ENCODE measurements at places on chromosomes 16 and 17.

DNA sequence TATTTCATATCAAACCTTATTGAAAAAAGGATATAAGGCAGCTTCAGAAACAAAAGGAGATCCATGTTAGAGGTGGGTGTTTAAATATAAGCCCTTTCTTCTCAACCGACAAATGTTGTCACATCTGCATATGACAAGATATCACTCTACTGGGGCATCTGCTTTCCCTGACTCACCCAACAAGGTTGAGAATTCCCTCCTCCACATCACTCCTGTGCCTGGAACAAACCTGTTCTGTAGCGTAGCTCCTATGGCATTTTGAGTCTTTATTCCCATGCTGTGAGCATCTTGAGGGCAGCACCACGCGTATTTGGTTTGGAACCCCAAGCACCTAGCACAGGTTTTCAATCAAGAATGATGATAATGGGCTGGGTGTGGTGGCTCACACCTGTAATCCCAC is 59.4 kb upstream of the ZFHX3 start:
- DNase-seq, result no peak

GRCh38 chr16:89395150-89396142 is 94.9 kb downstream of the ANKRD11 start:
- DNase-seq, result peak; percentile 99

DNA sequence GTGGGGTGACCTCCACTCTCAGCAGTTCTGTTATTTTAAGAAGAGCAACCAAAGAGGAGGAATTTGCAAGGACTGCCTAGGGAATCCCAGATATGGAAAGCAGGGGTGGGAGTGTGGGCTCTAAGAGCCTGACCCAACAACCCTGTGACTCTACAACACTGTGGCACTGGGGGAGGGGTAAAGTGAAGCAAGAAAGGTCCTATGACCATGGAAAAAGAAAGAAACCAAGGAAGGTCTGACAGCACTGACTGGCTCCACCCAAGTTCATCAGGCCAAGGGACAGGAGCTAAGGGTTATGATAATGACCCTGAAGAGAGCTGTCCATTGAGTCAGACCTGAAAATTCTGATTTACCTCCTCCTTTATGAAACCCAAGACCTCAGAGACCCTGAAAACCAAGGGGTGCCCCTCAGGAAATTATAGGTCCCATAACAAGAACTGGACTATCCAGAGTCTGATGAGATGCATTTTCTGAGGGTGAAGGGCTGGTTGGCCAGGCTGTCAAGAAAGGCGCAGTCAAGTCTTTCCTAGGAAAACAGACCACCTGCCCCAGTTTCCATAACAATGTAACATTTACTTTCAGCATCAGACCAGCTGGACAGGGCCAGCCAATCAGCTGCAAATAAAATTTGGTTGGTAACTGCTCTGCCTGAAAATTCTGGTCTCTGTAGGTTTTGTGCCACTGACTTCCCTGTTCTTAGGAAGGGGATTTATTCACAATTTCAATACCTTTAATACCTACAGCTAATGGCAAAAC is 53.8 kb upstream of the MTMR4 start:
- no peak for DNase-seq

- peak; percentile 97 for DNase-seq
Measured at GRCh38 chr16:27242868-27243590, 25.5 kb downstream of the NSMCE1 start.

DNA sequence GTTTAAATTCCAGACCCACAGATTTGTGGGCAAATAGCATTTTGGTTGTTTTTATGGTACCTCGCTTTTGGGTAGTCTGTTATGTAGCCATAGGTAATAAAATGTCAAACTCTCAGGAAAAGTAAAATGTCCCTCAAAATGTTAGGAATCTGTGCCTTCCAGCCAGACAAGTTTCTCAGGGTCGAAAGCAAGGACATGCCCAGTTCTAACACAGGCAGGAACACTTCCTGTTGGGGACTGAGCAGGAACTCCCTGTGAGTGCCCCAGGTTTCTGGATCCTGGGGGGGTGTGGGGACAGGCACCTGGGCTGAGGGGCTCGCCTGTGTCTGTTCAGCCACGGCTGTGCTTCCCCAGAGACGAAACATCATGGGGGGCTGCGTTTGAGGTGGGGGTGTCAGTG is 62.3 kb downstream of the GNA13 start:
- no peak for DNase-seq

- no peak for DNase-seq
Measured at GRCh38 chr17:39963829-39964228, 1.0 kb downstream of the GSDMA start.

- peak; percentile 95 for DNase-seq
Measured at GRCh38 chr17:72976971-72977770, 115.3 kb downstream of the SLC39A11 start.

DNA sequence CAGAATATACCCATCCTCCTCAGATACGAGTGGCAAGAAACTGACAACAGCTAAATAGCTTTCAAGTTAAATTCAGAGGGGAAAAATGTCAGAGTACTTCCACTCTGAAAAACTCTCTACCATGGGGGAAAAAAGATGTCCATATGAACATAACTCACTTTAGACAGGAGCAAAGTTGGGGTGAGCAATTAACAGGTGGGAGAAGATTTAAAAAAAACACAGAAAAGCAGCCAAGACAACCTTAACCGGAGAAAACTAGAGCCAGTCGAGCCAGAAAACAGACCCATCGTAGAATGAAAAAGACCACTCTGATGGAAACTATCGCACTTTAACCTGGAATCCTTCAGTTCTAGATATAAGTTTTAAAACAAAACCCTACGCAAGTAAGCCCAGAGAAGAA is 833 bp downstream of the TERF2 start:
- DNase-seq, result no peak

DNA sequence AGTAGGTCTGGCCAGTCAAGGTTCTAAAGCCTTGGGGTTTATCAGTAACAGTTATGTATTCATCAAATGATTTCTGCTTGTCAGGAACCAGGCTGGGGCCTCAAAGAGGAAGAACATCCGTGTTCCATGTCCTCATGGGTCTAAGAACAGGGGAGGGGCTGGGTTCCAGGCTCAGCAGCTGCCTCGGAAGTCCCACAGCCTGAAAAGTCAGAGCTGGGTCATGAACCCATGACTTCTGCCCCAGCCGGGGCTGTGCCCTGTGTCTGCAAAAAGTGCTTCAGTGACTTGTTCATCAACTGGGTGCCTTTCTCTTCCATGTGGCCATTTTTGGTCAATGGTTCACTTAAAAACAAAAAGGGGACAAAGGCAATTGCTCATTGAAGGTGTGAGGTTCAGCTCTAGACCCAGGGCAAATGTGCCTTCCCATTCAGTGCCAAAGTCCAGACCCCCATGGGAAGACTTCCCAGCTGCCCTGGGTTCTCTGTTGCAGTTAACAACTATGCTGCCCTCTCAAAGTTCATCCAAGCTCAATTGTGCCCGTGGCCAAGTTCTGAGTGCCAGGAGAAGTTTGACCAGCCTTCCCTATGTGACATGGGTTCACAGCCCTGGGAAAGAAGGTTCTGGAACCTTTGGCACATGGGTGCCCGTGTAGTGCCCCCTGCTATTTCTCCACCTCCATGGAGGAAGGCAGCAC is 18.5 kb downstream of the TBKBP1 start:
- DNase-seq, result no peak

Measured in cardiac fibroblast (primary cell).